ENCODE measurements at places on chromosomes 2 and 18.

- no peak for DNase-seq
These were observed 1.9 kb upstream of the ESPNL start for GRCh38 chr2:238097988-238098871.

- no peak for DNase-seq
These were observed 396.1 kb downstream of the TDRD15 start for GRCh38 chr2:21519821-21520220.

- DNase-seq, result no peak
These were observed 255.4 kb downstream of the TDRD15 start for GRCh38 chr2:21379140-21379539.

DNA sequence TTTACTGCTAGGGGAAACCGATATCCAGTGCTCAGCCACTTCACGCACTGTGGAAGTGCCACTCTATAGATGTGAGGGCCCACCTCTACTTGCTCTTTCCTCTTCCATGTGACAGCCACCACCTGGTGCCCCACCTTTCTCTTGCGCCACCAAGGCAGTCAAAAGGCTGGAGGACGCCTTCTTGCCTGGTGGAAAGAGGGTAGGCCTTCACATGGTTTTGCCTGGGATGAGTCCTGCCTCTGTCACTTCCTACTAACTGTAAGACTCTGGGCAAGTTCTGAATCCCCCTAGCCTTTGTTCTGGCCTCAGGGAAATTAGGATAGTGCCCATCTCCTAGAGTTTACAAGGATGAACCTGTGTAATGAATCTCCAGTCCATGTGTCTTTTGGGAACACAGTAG lies 66.1 kb upstream of the ODC1 start:
- DNase-seq, result no peak

DNA sequence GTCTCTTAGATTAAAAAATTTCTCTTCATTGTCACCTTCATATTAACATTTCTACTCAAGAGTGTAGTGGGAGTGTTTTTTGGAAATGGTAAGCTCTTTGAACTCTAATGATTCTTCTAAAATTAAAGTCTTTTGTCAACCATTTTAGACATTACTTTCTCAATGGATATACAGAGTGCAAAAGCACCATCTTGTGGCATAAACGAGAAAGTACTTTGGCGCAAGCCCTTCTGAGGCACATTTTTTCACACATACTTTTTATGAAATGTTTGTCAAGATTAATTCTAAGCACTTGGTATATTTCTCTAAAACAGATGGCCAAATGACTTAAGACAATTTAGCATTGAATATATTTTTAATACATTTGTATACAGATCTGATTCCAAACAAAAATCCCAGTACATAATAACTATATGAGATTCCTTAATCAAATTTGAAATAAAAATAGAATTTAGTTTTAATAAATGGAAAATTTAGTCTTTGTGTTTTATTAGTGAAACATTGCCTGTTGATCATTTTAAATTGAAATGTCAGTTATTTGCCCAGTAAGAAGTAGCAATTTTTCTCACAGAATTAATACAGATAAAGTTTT lies 63.3 kb upstream of the GALNT5 start:
- DNase-seq, result peak; percentile 39

DNA sequence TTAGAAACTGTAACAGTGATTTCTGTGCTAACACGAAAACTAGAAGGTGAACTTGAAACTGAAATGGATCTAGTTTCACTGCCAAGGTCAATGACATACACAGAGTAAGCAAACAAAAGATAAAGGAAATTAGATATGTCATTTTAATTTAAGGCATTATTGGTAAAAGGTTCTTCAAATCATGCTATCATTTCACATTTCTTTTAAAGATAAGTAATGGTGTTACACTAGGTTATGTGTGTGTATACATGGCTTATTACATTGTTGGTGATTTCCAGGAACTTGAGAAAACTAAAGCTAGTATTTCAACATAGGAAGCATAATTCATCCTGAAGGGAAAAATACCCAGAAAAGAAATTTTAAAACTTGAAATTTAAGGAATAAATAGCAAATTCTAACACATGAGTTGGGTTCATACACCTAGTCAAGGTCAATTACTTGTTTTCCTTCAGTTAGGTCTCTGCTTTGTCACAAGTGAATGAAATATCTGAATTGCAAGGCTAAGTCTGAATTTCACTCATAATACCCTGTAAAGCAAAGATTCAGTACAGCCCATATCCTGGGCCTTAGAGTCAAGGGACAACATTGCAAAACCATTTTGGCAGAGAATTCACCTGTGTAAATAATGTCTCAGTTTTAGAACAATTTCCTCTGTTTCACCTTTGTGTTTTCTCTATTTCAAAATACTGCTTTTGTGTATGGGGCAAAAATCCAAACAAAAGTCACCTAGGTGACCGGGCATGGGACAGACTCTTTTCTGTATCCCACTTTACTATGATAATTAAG lies 141.6 kb downstream of the SRBD1 start:
- DNase-seq, result no peak

- peak; percentile 29 for DNase-seq
These were observed 129.2 kb downstream of the IKZF2 start for GRCh38 chr2:213021971-213022899.

DNA sequence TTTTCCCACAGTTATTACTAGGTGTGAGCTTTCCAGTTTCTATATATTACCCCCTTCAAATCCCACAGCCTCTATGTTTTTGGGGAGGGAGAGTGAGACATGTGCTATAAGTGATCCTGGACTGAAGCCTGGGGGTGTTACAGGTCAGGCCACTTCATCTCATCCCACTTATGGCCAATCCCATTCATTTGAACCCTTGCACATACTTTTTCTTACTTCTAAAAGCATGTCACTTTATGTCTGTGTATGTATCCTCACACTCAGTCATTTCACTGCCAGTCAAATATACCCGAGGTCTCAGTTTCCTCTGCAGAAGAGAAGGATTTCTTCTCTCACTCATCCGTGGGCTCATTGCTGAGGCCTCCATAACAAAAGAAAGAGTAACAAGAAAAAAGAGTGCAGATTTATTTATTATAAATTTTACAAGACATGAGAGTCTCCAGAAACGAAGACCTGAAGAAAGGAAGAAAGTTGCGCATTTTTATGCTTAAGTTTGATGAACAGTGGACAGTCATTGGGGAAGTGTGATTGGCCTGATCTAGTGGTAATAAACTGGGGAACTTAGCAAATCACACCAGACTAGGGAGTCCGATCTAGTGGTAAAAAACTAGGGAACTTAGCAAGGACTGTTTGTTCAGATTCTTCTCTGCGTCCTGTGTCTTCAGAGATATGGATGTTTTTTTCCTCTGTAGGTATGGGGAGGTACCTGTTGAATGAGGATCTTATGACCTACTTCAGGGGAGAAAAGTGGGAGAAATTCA lies 52.1 kb downstream of the ICOS start:
- no peak for DNase-seq
